ENCODE measurements at places on chromosomes 12 and 14.
A peak's percentile ranks its signal among the peaks of the same experiment; 100 is the strongest.

- DNase-seq: no peak
Measured at GRCh38 chr12:17665839-17666238, 424.2 kb downstream of the RERGL start.

DNA sequence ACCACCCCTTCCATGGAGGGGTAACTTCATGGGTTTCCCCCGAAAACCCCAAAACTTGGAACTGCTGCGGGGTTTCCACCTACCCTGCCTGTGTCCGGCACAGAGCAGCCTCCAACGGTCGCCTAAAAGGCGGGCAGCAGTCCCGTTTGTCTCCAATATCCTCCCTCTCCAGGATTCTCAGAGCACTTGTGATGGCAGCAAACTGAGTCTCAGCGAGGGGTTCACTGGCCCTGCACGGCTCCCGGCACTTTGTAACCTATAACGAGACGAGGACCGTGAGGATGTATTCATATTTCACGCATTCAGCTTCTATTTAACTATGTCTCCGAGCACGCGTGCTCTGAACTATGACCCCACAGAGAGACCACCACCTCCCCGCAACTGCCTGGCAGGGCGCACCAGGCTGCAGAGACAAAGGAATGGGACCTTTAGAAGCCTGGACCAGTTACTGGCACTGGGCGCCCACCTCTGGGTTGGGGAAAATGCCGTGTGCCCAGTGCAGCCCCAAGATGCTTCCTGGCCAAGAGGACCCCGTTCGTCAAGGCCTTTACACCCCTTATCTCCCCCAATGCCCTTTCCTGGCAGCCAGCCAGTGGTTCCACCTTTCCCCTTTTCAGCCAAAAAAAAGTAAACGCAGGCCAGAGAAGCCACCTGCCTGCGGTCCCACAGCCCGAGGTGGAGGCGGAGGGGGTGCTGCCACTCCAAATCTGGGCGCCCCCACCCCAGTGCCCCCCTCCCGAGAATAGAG, 173.1 kb upstream of the RTL1 start:
- DNase-seq: no peak

DNA sequence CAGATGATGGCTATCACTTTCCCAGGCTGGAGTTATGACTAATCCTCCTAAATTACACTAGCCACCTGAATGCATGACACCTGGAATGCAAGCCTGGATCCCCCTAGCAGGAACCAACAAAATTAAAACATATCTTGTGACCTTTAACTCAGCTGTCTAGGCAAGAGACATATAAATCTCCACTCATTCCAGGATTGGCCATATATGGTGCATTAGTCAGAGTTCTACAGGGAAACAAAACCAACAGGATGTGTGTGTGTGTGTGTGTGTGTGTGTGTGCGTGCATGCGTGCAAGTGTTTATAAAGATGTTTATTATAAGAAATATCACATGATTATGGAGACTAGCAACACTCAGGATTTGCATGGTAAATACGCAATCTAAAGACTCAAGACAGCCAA, 212.8 kb downstream of the KIF21A start:
- DNase-seq: no peak

DNA sequence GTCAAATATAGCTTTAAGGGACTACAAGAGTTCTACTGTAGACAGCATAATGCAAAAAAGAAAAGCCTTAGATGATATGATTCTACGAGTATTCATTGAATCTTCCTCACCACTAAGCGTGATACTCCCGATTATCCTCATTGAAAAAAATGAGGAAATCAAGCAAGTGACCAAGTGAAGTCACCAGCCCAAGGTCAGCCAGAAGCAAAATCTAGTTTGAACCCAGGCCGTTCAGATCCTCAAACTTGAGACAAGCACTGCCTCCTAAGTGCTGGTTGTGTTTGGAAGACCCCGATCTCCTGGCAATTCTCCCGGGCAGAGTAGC, 845 bp downstream of the GIT2 start:
- no peak for DNase-seq

- no peak for DNase-seq
Measured at GRCh38 chr12:10126413-10126812, 3.6 kb downstream of the CLEC7A start.

DNA sequence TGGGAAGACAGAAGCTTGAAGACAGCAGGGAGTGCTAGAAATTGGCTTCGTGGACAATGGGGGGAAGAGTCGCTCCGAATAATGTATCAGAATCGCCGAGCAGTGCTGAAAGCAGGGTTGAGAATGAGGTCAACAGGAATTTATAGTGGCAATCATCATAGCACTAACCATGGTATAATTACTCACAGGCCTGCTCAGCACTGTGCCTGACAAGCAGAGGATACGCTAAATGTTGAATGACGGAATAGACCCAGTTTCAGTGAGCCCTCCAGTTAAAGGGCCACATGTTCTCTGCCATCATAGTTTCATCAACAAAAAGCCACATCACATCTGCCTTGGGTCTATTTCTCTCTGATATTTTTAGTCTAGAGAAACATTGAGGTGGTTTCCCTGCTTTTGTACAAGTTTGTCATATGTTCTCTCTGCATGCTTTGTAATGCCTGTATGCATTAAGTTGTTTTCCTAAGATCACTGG, 130.3 kb upstream of the EGLN3 start:
- no peak for DNase-seq

GRCh38 chr12:54053751-54054741, at the start of gene HOXC4:
Gene HOXC4, plus strand, starts transcription at chr12:54053835. Its CDS starts 88 bp downstream, at chr12:54053923.
- DNase-seq: no peak

DNA sequence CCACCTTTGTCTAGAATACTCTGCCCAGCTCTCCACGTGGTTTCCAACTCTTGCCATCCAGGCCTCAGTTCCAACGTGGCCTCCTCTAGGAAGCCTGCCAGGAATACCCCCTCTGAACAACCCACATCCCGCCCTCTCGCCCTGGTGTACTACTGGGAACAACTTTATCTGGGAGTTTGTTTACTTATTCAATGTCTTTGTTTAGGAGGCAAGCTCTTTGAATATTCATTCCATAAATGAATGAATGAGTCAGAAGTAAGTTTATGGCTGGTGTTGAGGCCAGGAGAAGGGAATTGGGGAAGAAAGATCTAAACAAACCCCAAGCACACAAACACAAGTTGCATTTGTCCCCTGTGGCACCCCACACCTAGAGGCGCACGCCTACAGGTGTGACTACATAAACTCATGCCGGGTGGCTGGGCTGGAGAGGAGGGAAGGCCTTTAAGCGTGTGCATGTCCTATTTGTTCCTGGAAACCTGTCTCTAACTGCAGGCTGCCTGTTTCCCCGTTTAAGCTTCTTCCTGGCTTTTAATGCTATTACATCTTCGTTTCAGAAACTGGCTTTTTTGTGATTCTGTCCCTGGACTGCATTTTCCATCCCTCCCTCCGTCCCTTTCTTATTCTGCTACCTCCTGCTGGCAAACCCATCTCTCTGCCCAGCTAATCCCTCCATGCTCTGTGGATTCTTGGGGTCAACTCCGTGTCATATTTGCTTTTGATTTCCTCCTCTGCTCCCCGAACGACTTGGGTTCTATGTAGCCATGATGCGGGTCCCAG, 57.9 kb downstream of the FZD10 start:
- DNase-seq: no peak

- DNase-seq: no peak
Measured at GRCh38 chr14:101215266-101215665, 311.7 kb upstream of the RTL1 start.

DNA sequence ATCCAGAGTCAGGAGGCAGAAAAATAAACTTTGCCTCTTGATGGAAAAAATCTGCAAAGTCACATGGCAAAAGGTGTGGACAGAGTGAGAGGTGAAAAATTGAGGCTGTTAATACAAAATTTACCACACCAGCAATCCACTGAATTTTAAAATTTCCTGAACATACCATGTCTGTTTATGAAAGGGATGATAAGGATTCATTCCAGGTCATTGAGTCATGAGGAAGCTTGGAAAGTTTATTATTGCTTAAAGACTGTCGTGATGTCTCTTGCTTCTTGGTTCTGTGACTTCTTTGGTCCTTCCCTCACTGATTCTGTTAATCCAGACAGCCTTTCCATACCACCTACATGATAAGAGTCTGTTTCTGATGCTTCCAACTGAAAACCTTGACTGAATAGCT, 73.2 kb downstream of the TTC6 start:
- no peak for DNase-seq

DNA sequence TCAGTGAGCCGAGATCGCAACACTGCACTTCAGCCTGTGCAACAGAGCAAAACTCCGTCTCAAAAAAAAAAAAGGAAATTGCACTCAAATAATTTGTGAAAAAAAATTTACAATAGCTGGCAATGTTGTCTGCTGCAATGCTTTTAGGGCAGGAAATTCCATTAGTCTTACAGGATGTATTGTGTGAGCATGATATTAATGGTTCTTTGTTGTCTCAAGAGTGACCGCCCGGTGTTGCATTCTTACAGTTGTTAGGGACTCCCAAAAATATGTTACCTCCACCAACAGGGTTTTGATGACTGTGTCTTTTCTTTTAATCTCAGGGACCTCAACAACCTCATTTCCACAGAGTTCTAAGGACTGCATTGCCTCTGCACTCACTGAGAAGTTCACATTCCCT, 44.8 kb downstream of the PZP start:
- DNase-seq: no peak

- DNase-seq: no peak
Measured at GRCh38 chr14:23020143-23021128, 10.5 kb upstream of the C14orf93 start.

DNA sequence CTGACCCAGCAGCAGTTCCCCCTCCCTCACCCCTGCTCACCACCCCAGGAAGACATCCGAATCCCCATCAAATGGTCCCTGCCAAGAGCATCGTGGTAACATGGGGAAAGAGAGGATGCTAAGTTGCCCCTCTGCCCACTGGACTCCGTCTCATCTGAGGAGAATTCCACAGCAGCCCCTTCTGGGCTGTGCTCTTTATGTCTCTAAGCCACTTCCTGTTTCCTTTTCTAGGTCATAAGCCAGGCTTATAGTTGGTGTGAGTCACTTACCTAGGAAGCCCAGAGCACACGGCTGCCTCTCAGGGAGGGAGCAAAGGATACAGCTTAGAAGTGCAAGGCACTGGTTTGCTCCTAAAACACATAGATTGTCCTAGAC, 76.0 kb downstream of the VCPKMT start:
- peak; percentile 29 for DNase-seq

- no peak for DNase-seq
Measured at GRCh38 chr12:30010071-30011052, 226.6 kb upstream of the TMTC1 start.

GRCh38 chr14:20429801-20430669, 5.9 kb downstream of the KLHL33 start:
- DNase-seq: no peak

DNA sequence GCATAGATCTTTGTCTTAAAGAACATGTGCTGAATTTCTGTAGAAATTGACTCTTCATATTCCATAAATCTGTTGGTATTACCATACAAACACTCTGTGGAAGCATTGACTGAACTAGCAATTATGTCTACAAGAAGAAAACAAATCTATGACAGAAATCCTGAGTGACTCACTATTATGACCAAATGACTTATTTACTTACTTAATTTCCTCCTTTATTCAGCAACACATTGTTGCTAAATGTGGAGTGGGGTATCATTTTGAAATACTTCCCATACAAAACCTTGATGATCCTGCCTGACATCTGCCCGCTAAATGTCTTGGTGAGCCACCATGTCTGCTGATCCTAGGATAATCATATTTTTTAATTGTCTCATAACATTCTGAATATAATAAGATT, 99.1 kb upstream of the SLCO1C1 start:
- DNase-seq: no peak

GRCh38 chr12:111276146-111276545, 92.7 kb downstream of the PHETA1 start:
- no peak for DNase-seq

DNA sequence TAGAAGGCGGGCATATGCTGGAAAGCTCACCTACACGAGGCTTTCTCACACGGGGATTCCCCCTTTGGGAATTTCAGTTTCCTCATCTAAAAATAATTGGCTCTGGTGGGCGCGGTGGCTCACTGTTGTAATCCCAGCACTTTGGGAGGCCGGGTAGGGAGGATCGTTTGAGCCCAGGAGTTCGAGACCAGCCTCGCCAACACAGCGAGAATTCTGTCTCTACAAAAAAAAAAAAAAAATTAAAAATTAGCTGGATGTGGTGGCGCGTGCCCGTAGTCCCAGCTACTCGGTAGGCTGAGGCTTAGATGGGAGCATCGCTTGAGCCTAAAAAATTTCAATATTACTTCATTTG, 400 bp upstream of the NDUFA12 start:
- DNase-seq: no peak

- DNase-seq: no peak
Measured at GRCh38 chr12:26651566-26652188, 181.3 kb downstream of the ITPR2 start.

GRCh38 chr14:69014829-69015259, 35.7 kb upstream of the ACTN1 start:
- DNase-seq: no peak

DNA sequence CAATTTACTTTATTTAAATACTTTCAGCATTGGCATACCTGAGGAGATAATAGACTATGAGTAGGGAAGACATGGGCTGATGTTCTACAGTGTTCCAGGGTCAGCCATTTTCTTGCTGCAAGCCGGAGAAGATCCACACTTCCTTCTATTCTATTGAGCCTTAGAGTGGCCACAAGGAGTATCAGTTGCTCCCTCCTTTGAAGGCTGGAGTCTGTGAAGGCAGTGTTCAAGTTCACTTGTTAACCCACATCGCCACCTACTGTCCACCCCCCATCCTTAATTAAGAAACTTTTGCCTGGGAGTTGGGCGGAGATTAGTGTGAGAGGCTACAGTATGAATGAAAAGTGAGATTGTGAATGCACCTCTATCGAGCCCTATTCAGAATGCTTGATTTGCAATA, 666.6 kb downstream of the NRXN3 start:
- DNase-seq: no peak

GRCh38 chr14:93332397-93332852, 411 bp downstream of the BTBD7 start:
- DNase-seq: peak; percentile 21

GRCh38 chr12:105470601-105471000, 140.1 kb downstream of the C12orf75 start:
- no peak for DNase-seq

DNA sequence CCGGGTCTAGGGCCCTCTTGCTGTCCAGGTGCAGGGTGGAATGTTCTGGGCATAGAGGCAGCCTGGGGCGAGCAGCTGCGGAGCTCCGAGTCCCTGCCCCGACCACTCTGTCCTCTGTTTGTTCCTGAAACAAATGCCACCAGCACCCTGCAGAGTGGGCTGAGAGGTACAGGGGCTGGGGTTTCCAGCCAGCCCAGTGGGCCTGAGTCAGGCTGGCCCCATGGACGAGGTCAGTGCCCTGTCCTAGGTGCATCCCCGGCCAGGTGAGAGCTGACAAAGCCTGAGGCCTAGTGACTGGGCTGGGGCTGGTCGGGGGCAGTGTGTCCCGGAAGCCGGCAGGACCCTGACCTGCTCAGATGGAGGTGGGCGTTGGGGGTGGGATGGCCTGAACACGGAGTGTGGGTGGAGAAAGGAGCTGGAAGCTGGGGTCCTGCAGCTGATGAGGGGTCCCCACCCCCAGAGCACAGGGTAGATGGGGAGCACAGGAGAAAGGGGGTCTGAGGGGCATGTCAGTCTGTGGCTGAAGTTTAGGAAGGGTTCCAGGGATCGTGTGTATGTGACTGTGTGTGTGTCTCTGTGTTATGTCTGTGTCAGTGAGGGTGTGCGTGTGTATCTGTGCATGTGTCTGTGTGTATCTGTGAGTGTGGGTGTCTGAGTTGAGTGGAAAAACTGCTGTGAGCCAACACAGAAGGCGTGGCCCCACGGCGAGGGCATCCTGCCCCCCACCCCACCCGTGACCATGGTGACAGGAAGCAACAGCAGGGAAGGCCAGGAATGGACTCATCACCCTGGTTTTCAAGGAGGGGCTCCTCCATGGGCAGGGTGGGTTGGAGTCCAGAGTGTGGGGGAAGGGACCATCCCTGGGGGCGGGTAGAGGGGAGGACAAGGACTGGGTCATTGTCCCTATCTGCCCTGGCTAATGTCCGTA, 2.4 kb upstream of the CRIP1 start:
- DNase-seq: peak; percentile 81
